ENCODE measurements at places on chromosomes 6 and 20.

DNA sequence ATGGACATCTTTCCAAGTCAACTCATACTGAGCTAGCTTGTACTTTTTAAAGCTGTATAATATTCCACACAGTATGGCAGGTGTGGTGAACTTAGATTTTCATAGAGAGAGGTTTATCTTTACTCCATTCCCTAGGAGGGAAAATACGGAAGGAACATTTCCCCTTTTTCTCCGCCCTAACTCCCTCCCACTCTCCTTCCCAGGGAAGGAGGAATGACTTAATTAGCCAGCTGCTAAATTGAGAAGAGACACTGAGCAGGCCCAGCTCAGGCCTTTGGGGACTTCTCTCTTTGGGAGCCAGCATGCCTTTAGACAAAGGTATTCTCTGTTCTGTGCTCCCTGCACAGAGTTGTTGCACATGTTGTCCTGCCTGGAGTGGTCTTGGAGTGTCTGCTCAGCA is 46.1 kb downstream of the MBOAT1 start:
- DNase-seq, result no peak

DNA sequence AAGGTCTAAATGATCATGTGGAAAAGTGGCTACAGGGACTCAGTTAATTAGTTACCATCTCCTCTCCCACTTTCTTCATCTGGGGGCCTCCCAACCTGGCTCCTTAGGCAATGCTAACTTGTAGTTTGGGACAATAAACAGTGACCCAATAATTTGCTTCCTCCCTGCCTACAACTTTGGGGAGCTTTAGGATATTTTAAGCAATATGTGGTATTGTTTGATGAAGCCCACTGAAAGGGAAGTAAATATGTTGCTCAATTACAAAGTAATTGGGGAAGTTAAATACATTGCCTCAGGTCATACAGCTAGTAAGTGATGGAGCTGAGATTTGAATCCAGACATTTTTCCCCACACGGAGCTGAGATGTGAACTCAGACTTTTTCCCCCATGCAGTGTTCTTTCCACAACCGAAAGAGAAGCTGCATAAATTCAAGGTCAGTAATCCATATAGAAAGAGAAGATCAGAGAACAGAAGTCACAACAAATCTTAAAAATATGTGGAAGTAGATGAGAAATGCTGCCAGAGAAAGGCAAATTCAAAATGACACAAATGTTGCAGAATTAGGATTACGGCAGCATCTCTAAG is 26.6 kb downstream of the ZHX3 start:
- no peak for DNase-seq

GRCh38 chr6:16712931-16713484 is 48.3 kb downstream of the ATXN1 start:
- no peak for DNase-seq

DNA sequence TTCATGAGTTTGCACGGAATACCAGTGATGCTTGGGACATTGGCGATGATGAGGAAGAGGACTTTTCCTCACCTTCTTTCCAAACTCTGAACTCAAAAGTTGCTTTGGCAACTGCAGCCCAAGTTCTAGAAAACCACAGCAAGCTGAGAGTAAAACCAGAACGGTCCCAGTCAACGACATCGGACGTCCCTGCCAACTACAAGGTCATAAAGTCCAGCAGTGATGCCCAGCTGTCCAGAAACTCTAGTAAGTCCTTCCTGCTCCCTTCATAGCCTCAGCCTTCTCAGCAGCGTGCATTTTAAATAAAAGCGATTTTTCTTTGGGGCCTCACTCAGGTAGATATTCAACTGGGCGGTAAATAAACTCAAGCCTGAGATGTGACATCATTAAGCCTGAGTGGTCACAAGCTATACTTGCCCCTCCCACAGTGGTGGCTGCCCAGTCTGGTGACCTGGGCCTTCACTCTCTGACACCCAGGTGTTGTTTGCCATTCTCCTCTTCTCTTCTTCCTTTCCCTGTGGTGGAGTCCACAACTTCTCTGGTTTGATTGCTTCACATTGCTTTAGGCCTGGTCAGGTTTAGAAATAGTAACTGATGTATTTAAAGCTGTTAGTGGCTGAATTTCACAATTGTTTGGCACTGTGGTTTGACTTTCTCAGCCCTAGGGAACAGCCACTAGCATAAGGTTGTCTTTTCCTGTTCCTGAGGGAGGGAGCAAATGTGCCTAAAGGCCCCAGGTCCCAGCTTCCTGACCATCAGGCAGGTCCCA is 21.6 kb upstream of the TMEM217 start:
- no peak for DNase-seq

- DNase-seq, result no peak
Measured at GRCh38 chr20:58303547-58303946, 6.0 kb upstream of the RAB22A start.

- no peak for DNase-seq
Measured at GRCh38 chr20:46651091-46651962, at the start of gene SLC13A3. Gene SLC13A3, minus strand, starts transcription at chr20:46651459. Its CDS starts 38 bp downstream, at chr20:46651421.

GRCh38 chr6:87261534-87261933 is 60.9 kb upstream of the SMIM8 start:
- DNase-seq, result no peak

DNA sequence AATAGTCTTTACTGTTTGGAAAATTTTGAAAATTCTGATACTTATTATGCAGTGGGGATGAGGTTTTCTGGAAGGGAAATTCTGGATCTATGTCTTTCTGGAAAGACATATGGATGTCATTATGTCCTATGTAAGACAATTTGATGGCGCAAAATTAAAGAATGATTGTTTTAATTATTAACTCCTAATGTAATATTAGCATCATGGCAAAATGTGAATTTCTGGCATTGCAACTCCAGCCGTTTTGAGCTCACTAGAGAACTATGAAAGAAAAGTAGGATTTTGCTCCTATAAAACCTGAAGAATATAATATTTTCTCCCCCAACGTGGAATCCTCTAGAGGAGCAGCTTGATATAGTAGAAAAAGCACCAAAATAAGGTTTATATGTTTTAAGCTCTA is 243.2 kb downstream of the RFPL4B start:
- no peak for DNase-seq

DNA sequence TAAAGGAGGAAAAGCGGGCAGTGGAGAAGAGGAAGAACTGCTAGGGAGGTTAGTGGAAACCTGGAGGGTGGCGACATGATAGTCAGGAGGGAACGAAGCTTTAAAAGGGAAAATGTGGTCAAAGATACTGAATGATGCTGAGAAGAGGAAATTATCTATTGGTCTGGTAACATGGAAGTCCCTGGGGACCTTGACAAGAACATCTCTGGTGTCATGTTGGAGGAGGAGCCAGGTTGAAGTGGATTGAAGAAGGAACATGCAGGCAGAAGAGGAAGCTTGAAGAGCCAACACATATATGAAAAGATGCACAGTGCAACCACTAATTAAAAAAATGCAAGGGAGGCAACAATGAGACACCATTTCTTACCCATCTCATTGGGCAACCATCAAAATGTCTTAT is 251.9 kb upstream of the RNF24 start:
- DNase-seq, result no peak

All from NCI-H1436 treated with DMSO at 0.1 percent for 48 hours (cell line).